Activated CD4-positive, alpha-beta T cell treated with anti-CD3 and anti-CD28 coated beads for 4 hours (primary cell): ENCODE measurements at places on chromosomes 7 and 10.

DNA sequence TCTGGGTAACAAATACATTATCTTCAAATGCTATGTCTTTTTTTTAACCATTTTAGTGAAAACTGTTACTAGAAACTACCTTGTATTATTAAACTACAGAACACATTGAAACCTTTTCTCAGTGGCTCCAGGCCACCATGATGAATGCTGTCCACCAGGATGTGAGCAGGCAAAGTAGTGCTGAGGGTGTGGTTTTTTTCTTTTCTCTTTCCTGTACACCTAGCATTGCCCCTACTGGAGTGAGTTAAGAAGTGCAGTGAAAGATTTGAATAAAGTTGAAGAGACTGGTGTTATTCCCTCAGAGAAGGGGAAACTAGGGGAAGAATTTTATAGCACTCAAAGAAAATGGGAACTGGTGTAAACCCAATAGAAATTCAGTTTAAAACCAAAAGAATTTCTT is 120.0 kb upstream of the SAMD8 start:
- DNase-seq, result no peak

- no peak for DNase-seq
Observed at GRCh38 chr7:132243463-132243862, 332.8 kb downstream of the PLXNA4 start.

DNA sequence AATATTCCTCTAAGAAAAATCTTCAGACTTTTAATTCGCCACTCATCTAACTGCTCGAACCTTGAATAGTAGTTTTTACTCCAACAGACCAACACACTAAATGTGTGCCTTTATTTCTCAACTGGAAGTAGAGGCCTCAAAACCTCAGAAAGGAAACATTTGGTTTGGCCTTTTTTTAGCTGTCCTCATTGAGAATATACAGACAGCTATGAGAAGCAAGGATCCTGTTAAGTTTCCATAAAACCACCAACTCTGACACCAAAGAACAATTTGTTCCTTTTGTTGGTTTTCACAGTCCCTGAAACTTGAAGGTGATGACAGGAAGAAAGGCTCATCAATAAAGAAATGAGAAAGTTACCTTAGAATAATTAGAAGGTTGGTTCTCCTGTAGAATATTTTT is 199.2 kb upstream of the MEOX2 start:
- DNase-seq, result no peak

DNA sequence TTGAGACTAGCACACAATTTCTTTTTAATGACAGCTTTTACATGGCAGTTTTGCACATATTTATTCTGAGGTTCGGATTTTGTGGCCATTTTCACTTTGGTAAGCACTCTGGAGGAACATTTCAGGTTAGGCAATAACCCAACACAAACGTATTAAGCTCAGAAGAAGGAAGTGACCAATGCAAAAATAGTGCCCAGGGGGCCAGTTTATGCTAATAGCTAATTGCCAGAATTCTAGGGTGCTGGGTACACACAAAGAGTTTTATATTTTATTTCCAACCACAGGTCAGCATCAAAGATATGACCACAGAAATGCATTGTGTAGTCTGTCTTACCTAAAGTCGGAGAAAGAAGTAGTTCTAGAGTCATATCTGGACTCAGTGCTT is 8.4 kb upstream of the AGR2 start:
- no peak for DNase-seq

- no peak for DNase-seq
Observed at GRCh38 chr10:43121444-43121843, 16.8 kb upstream of the CSGALNACT2 start.

GRCh38 chr7:118590107-118590506 is 365.6 kb downstream of the ANKRD7 start:
- no peak for DNase-seq

- no peak for DNase-seq
Observed at GRCh38 chr7:81284576-81284975, 365.7 kb upstream of the SEMA3C start.

- DNase-seq, result no peak
Observed at GRCh38 chr7:19698331-19698730, 10.5 kb downstream of the POLR1F start.

GRCh38 chr10:70551971-70552422 is 50.5 kb downstream of the PRF1 start:
- DNase-seq, result no peak

GRCh38 chr10:14751921-14752320 is 22.8 kb downstream of the FAM107B start:
- DNase-seq, result no peak

- no peak for DNase-seq
Observed at GRCh38 chr7:148909568-148909967, 25.5 kb upstream of the EZH2 start.

- DNase-seq, result no peak
Observed at GRCh38 chr7:17599733-17600339, 301.4 kb downstream of the AHR start.

DNA sequence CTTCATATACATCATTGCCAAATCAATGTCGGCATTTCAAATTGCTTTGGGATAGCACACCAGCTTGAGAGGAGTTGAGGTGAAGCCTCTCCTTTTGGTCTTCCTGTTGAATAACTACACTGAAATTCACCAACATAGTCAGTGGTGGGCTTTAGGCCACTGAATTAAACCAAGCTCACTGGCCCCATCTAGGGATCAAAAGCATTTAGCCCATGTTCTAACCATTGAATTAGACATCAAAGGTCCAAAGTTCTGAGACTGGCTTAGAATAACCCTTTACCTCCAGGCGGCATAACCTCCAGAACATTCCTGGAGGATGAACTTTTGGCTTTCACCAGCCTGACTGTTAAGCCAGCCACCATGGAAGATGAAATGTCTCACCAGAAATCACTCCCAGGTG is 54.6 kb downstream of the BPGM start:
- no peak for DNase-seq

DNA sequence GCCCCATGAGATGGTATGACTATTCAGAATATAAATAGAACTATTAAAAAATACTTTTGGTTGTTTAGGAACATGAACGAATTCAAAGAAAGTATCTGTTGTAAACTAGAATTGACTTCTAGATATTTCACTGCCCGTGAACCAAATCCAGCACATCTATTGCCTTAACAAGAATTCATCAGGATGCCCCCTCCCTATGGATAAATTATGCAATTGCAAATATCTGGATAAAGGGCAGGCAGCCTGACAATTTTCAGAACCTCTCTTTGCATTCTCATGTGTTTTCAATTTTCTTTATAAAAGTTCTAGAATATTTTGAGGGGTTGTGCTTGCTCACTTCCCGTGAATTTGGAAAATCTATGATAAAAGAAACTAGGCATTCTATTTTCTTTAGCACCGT is 822.1 kb upstream of the SORCS1 start:
- no peak for DNase-seq

- DNase-seq, result no peak
Observed at GRCh38 chr7:25002786-25003185, 22.8 kb upstream of the OSBPL3 start.

- no peak for DNase-seq
Observed at GRCh38 chr7:149261316-149261828, 624 bp upstream of the ZNF783 start.

GRCh38 chr10:116985611-116986010 is 19.4 kb downstream of the SHTN1 start:
- DNase-seq, result no peak

DNA sequence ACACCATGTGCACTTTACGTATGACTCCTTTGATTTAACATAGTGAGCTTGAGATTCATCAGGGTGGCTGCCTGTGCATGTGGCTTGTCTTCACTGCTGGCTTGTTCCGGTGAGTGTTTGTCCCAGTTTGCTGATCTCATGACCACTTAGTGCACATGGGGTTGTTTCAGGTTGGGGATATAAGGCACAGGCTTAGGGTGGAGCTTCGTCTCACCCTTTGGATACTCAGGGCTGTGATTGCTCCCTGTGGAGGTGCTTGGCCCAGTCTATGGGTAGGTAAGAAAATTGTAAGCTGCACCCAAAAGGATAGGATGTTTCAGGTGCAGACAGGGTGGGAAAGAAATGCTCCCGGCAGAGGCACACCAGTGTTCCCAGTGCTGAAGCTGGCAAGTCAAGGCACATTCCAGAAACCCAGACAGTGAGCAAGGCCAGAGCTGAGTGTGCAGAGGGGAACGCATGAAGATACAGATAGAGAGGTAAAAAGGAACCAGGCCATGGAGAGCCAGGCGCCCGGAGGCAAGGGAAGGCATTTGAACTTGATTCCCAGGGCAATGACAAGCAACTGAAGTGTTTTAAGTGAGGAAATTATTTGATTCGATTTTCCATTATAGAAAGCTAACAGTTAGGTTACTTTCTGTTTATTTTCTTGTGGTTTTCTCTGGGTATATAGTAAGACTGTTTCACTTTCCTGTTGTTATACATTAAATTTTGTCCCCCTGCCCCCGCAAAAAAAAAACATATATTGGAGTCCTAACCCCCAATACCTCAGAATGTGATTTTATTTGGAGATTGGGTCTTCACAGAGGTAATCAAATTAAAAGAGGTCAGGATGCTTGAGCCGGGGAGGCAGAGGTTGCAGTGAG is 289.8 kb upstream of the KLF6 start:
- no peak for DNase-seq

DNA sequence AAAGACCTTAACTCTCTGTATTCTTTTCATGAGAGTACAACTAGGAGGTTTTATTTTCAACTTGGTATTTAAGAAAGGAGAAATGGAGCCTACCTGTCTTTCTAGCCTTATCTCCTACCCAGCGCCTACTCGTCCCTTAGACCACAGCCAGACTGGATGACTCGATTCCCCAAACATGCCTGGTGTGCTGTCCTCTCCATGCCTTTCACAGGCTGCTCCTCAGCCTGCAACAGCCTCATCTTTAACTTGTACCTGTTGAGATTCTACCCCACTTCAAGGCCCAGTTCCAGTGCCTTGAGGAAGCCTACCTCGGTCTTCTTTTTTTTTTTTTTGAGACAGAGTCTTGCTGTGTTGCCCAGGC is 29.4 kb downstream of the CPA1 start:
- no peak for DNase-seq

DNA sequence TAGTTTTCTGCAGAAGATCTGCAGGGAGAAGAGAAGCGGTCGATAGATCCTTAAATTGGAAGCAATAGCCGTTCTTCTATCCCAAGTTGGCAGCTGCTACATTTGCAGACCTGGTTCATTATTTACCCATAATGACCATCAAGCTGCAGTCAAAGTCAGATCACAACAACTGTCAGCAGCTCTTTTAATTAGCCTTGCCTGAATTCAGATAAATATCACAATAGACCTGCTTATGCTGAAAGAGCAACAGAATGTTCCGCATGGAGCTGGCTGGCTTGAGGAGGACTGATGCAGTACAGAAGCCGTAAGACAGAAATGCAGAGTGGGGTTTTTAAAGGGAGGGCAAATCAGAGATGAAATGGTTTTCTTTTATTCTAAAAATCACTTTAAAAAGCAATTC is 109.4 kb downstream of the HIBADH start:
- no peak for DNase-seq

DNA sequence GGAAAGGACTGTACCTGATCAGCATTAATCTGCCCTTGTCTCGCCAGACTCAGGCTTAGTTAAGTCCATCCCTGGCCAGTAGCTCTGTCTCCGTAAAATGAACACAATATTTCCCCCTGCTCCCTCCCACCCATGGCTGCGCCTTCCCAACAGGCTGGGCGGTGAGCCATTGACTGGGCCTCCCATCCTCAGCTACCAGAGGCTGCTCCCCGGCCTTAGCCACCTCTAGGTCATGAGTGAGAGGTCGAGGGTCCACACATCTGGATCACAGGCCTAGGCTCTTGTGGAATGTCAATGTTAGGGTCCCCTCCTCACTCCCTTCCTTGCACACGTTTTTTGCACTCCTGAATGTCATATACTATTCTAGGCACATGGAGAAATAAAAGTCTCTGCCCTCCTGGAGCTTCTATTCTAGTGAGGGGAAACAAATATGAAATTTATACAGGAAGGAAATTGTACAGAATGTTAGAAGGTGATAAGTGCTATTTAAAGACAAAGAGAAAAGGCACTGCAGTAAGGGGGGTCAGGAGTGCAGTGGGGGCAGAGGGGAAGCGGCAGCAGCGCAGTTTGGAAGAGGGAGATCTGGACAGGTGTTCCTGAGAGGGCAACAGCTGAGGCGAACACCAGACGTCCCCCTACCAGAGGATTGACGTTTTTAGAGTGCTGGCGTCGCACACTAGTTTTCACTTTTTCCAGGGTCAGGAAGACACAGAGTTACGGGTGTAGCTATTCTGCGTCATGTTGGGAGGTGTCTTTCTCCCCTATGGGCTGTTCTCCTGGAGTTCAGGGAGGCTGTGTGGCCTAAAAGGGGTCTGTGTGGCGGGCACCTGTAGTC is 17.2 kb upstream of the EIF5AL1 start:
- no peak for DNase-seq

GRCh38 chr7:76409537-76409936 is at the start of gene SSC4D:
TSS of gene SSC4D (minus strand) at chr7:76409697. CDS start at chr7:76404439, 5,258 bp downstream.
- DNase-seq, result no peak

DNA sequence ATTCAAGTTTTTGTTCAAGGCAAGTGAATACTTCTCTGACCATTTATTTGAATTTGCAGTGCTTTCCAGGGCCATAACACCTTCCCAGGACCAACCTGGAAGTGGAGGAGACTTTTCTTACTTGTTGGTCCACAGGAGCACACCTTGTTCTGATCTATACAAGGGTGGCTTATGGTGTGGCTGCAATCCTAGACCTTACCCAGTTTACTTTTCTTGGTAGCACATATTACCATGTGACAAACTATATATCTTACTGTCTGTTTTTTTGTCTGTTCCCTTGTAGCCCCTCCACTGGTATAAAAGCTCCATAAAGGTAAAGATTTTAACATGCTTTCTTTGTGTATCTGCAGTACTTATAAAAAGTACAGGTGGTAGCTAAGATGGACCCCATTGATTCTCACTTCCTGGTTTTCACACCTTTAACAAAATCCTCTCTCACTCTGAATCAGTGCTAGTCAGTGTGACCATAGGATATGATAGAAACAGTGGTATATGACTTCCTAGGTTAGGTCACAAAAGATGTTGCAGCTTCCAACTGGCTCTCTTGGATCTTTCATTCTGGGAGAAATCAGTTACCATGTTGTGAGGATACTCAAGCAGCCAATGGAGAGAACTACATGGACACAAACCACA is 5.6 kb upstream of the ASB4 start:
- DNase-seq, result no peak

DNA sequence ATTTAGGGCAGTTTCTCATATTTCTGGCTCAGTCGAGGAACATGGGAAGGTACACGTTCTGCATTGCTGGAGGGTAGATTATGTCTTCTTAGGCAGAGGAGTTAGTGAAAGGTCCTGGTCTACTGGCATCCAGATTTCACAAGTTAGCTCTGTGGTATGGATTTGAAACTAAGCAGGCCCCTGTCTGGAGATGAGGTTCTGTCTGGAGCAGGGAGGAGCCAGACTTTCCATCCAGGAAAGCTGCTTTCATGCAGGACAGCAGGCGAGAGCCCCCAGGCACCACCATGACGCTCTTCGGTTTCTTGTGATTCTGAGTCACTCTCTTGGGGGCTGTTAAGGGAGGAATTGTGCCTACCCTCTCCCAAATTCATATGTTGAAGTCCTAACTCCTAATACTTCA is 184.3 kb downstream of the KIAA1217 start:
- DNase-seq, result no peak

DNA sequence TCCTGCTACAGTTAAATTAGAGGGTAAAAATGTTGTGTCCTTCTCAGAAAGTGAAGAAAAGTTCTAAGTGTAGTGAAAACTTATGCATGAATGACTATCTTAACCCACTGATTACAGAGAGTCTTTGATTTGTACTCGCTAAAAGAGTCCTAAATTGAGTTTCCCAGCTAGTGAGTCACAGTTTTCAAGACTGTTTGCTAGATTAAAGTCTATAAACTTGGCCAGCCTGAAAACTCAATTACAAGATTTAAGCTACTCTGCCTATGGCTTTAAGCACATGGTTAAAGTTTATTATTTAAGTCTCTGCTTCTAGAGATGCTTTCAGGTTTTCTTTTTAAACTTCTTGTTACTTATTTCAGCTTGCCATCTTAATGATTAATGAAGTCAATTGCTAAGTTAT is 44.4 kb downstream of the MRPS24 start:
- no peak for DNase-seq
